ENCODE measurements at places on chromosomes 2 and 18.

DNA sequence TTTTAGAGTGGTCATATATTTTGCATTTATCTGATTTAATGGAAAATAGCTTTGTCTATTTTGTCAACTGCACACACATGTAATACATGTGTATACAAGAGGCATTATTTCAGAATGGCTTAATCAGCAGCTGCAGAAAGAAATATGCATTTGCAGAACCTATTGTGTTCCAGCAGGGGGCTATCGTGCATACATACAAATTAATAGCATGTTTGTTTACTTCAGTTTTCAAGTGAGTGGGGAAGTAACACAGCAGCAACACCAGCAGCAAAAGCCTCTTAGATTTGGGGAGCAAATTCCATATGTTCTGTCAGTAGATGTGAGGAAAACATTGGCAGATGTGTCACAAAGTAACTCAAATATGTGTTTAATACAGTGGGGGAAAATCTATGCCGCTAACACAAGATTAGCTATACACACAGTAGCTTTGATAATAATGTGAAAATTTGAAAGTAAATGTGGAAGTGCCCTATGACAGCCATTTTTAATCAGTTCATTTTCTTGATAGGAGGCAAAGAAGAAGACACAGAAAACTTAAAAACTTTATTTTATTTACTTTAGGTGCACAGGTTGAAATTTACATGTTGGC, 218.1 kb downstream of the WDR7 start:
- ATAC-seq = peak; percentile 26

DNA sequence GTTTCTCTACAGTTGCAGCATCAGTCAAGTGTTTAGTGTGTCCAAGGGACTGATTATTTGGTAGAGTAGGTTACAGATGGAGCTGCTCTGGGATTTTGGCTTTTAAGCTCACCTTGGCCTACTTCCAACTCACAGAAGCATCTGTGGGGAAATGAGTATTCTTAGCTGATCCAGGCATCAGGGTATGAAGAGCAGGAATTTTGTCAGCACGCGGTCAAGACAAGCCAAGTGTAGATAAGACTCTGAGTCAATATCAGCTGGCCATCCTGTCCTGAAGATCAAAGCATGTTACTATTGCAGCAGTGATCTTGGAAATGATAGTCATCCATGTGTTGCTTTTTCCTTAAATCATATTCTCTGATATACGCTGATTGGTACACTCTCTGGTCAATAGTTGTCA, 24.4 kb downstream of the SERPINB4 start:
- no peak for ATAC-seq

DNA sequence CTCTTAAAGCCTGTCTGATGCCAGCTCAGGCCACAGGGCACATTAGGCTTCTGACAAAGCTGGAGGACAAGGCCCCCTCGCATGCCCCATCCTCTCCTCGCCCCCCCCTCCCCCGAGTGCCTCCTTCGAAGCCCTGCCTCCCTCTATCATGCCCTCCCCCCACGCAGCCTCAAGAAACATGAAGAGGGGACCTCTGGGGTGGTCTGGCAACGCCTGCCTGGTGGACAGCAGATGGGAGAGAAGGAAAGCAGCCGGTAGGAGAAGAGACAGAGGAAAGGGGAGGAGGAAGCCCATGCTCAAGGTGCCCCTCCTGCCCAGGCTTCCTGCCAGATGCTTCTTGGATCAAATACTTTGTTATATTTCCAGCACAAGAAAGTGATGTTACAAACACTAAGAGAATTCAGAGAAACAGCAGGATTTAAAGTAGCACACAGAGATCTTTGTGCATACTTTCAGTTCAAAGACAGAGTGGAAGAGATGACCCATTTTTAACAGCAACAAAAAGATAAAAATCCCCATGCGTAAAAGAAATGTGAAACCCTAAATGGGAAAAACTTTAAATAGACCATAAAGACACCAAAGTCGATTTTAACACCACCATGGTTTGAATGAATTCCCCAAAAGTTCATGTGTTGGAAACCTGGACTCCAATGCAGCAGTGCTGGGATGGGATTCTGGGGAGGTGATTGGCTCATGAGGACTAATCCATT, 19.0 kb downstream of the BOK start:
- no peak for ATAC-seq

GRCh38 chr2:6645672-6646071, 220.0 kb downstream of the CMPK2 start:
- no peak for ATAC-seq

- ATAC-seq = peak; percentile 81
Observed at GRCh38 chr2:177165721-177166711, 46.6 kb upstream of the HNRNPA3 start.

DNA sequence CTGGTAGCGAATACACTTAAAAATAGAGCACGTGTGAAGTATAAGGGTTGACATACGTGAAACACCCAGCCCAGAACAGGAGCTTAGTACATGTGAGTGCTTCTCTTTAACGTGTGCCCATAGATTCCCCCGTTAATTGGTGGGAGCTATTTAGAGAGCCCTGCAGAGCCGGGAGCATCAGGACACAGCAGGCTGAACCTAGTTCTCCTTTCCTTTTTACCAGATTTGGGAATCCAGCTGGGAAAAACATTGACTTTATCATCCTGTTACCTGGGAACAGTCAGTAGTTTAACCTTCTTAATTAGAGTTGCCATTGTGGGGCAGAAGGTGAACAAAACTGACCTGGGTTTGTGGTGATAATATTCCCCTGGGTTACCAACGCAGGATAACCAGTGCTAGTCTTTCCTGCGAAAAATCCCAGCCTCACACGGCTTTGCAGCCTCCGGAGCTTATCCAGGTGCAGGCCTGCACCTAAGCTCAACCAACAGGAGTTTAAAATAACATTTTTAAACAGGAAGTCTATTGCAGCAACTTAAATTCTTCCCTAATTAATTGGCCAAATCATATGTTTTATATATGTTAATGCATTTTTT, 78.1 kb upstream of the SPTBN1 start:
- no peak for ATAC-seq

- ATAC-seq = no peak
Observed at GRCh38 chr2:70797506-70797905, 7.1 kb upstream of the FIGLA start.

- peak; percentile 4 for ATAC-seq
Observed at GRCh38 chr2:85438201-85439024, 19.9 kb downstream of the SH2D6 start.

GRCh38 chr18:48053881-48054816, 123.7 kb upstream of the SMAD2 start:
- no peak for ATAC-seq

All from activated T-helper 17 cell treated with anti-CD3 and anti-CD28 coated beads, Interleukin-2, amount 50 U/mL, for 72 hours (primary cell).